Stimulated activated CD4-positive, alpha-beta T cell treated with anti-CD3 and anti-CD28 coated beads, Interleukin-15, amount 100 ng/mL, for 48 hours (primary cell): ENCODE measurements at places on chromosomes 2 and 18.

DNA sequence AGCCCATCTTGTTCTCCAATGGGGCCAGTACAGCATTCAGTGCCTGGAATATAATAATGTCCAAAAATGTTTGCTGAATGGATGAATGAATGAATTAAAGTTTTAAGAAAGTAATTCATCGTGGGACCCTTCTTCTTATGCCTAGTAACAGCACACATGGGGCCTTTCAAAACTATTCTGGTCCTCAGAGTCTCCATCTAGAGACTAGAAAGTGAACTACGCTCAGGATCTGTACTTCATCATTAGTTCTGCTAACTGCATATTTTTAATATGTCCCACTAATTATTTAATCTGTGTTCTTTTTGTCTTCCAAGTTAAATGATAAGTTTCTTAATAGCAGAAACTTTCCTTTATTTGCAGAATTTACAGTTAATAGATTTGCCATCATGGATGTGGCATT is 172.5 kb downstream of the SMAD2 start:
- DNase-seq: no peak

GRCh38 chr2:125172181-125172580 is 1147.1 kb downstream of the CNTNAP5 start:
- no peak for DNase-seq

DNA sequence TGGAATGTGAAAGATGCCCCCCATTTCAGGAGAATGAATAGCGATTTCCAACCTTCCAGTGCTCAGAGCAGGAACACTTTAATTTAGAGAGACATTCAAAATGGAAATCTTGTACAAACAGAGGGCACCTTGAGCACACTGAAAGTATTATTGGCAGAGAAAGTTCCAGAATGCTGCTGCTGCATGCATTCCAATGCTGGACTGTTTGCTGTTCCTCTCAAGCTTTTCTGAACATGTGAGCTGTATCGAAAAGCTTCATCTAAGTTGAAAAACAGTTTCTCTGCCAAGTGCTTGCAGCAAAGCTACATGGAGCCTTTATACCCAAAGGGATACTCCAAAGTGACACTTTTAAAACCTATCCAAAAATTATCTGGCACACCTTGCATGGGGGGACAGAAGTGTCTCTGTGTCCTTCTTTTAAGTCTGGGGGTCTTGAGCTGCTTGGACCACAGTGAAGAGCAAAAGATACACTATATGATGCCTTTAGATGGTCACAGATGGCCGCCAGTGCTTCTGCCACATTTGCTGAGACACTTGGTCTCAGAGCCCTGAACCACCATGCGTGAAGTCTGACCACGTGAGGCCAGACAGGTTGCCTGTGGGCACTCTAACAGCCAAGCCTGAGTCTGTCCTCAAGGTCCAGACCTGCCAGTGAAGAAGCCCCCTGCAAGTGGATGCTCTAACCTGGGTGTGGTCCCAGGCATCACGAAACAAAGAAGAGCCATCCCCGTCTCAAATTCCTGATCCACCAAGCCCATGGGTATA is 18.8 kb downstream of the UXS1 start:
- no peak for DNase-seq

- no peak for DNase-seq
Measured at GRCh38 chr2:188884046-188884445, 90.1 kb upstream of the COL3A1 start.

DNA sequence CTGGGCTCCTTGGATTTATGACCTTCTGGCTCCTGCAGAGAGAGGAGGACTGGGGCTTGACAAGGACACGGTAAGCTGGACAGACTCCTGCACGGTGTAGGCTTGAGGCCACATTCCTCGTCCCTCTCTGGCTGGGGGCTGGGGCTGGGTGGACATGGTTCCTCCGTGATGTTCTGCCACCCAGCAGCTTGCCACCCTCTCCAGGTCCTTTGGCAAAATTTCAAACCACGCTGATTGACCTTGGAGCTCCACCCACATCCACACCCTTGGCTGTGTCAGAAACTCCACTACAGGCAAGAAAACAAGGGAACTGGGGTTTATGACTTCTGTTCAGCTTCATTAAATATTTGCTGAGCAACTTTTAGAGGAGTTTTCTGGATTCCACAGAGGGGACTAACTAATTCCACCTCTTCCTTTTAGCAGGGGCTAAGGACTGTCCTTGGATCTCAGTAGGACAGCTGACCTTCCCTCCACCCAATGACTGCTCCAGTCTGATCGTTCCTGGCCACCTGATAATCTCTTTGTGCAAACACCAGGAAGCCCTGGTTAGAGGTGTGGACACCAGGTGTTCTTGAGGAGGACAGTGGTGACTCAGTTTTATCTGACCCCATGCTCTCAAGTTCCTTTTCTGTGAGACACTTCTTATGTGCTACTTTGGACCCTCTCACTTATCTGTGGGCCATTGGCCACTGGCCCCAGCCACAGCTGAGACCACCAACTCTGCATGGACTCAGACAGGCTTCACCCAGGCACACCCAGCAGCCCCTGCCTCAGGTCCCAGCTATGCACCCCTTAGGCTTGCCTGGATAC is 29.3 kb downstream of the GPR55 start:
- no peak for DNase-seq

DNA sequence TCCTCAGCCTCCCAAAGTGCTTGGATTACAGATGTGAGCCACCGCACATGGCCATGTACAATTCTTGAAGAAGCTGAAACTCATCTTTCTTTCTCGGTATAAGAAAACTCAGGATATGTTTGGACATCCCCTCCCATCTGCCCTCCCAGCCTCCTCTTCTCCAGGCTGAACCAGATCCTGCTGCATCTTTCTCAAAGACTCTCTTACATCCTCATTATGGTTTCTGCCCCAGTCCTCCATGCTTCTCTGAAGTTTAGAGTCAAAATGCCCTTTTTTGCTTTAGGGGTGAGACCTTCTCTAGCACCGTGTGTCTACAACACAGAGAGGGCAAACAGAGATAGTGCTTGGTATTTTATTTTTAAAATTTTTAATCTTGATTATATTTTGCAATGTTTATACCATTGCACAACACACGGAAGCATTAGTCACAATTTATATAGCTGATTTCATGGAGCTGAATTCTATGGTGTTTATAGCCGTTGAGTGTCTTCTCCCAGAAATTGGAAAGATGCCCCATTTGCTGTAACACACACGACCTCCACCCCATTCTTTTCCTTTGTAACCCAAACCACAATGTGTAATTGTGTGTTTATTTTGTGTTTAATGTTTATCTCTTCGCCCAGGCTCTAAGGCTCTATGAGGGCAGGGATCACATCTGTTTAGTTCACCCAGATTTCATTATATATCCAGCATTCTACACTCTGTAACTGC is 206.0 kb upstream of the TNP1 start:
- DNase-seq: no peak

DNA sequence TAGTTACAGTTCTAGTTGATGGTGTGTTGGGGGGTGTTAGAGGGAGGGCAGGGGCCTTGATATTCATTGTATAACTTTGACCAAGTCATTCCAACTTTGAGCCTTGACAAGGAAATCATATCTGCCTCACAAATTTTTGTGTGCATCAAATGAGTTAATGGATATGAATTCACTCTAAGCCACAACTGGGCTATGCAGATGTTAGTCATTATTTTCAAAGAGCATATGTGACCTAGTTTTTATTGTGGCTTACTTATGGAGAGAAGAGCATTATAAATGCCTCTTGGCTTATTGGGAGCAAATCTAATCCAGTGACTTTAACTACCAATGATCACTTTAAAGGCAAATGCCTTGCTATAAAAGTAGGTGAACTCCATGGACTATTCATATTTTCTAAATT is 250.2 kb downstream of the LPIN1 start:
- DNase-seq: no peak

DNA sequence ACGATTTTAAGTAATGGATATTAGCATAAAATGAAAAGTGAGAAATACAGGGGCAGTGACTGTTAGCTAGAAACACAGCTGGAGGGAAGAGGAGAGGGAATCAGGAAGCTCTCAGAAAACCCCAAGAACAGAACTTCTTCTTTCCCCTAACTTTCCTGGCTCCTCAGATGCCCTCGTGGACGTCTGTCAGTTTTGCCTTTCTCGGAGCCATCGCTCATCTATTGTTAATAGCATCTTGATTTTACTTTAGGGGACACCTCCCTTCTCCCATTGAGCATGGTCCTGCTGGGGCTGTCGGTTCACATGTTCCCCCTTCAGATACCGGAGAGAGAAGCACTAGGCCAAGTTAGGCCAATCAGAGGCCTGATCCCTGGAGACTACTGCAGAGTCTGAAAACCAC is 2.3 kb upstream of the PLEK start:
- no peak for DNase-seq
